Thoracic aorta endothelial cell (primary cell): ENCODE measurements at places on chromosomes 12 and 14. TPM values are rescaled to one million over a fixed set of nuclear protein-coding genes. Genes with fewer than 3 reads are reported as not detected.

CD69 gene
- total RNA-seq: 0.29 and 0.53 TPM in 2 replicates

P2RX2 gene
- not detected in 2 replicates for total RNA-seq

PLCZ1 gene
- 0.27 TPM in 1 of 2 replicates, not detected in the other for total RNA-seq

ARHGEF25 gene
- total RNA-seq: 2.2 and 2.7 TPM in 2 replicates

ZFP36L1 gene
- 31.1 and 68.9 TPM in 2 replicates for total RNA-seq

ERBB3 gene
- total RNA-seq: 0.43 TPM in 1 of 2 replicates, not detected in the other

PLA2G1B gene
- not detected in 2 replicates for total RNA-seq

LPAR5 gene
- 0.13 TPM in 1 of 2 replicates, not detected in the other for total RNA-seq

PMCH gene
- 0.36 and 1.9 TPM in 2 replicates for total RNA-seq

GPD1 gene
- total RNA-seq: 0.22 TPM in 1 of 2 replicates, not detected in the other

EML1 gene
- 27.2 and 55.7 TPM in 2 replicates for total RNA-seq

RND1 gene
- total RNA-seq: 0.57 and 1.5 TPM in 2 replicates

CPNE6 gene
- total RNA-seq: not detected in 2 replicates

FAR2 gene
- total RNA-seq: 60.5 and 71.3 TPM in 2 replicates

KRT82 gene
- total RNA-seq: not detected in 2 replicates

TMEM121 gene
- total RNA-seq: 3.7 and 5.7 TPM in 2 replicates

GLIPR1L1 gene
- not detected in 2 replicates for total RNA-seq

GZMH gene
- not detected in 2 replicates for total RNA-seq

LRTM2 gene
- not detected in 2 replicates for total RNA-seq

RNF212B gene
- not detected in 2 replicates for total RNA-seq

MRPL51 gene
- total RNA-seq: 115 and 145 TPM in 2 replicates

NTN4 gene
- 68.2 and 72.9 TPM in 2 replicates for total RNA-seq

GLS2 gene
- total RNA-seq: 0.13 and 0.22 TPM in 2 replicates
